ENCODE measurements at places on chromosomes 5 and 9. TPM values are rescaled to one million over a fixed set of nuclear protein-coding genes. Genes with fewer than 3 reads are reported as not detected.
A peak's percentile ranks its signal among the peaks of the same experiment; 100 is the strongest.

INSYN2B gene
- total RNA-seq: not detected

MLLT3 gene
- total RNA-seq: 53.7 TPM

- DNase-seq: no peak
Observed at GRCh38 chr5:169788168-169788567, 151.1 kb downstream of the DOCK2 start.

DNA sequence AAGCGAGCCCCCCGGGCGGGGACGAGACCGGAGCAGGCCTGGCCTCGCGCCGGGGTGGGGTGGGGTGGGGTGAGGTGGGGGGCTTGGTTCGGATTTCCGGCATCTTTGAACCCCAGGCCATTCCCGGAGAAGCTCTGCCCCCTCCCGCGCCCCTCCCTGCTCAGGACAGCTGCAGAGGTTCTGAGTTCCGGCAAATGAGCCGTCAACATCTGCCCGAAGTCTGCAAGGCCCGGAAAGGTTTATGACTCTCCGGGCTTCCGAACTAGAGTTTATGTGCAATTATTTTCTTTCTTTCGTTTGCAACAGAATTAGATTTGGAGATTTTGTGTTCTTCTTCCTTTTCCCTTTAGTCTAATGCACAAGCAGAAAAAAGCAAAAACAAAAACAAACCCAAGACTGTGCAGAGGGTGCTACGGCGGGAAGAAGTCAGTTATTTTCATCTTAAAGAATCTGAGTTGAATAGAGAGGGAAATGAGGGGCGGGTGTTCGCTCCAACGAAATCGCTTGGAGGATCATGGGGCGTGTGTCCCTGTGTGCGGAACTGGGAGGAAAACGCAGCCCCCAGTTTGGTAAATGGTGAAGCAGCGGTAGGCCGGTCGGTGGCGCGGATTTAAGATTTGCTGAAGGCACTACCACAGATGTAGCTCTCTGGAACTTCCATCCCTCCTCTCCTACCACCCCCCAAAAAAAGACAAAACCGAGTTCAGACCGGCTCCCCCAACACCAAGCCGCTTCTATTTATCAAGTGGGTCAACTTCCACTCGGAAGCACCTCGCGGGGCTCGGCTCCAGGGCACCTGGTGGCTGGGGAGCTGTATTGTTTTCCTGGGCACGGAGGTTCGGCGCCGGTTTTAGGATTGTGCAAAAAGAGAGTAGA, 4.8 kb downstream of the LHX2 start:
- DNase-seq: no peak

PCDHGA8 gene
- total RNA-seq: 0.87 TPM

POU5F2 gene
- total RNA-seq: 2.3 TPM

- DNase-seq: peak; percentile 42
Observed at GRCh38 chr9:131744171-131744719, 4.4 kb upstream of the RAPGEF1 start.

GRCh38 chr9:26132746-26133312, 454.6 kb upstream of the TUSC1 start:
- no peak for DNase-seq

ORM2 gene
- 1.0 TPM for total RNA-seq

GRCh38 chr5:103397739-103398581, 139.4 kb downstream of the MACIR start:
- no peak for DNase-seq

DNA sequence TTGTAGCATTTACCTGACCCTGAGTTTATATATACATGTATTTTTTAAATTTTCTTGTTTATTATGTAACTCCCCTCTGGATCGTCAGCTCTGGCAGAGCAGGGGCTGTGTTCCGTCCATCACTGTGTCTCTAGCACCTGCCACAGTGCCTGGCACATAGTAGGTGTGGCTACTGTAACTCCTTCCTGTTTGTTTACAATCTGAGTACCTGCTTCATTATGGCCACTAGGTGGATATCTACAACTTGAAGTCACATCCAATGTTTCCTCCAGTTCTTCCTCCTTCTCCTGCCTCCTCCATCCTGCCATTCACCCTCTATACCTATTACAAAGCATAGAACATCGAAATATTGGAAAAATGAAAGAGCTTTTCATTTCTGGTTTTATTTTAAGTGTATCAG, 14.2 kb upstream of the PPP1R2B start:
- no peak for DNase-seq

LEAP2 gene
- 3.8 TPM for total RNA-seq

DNA sequence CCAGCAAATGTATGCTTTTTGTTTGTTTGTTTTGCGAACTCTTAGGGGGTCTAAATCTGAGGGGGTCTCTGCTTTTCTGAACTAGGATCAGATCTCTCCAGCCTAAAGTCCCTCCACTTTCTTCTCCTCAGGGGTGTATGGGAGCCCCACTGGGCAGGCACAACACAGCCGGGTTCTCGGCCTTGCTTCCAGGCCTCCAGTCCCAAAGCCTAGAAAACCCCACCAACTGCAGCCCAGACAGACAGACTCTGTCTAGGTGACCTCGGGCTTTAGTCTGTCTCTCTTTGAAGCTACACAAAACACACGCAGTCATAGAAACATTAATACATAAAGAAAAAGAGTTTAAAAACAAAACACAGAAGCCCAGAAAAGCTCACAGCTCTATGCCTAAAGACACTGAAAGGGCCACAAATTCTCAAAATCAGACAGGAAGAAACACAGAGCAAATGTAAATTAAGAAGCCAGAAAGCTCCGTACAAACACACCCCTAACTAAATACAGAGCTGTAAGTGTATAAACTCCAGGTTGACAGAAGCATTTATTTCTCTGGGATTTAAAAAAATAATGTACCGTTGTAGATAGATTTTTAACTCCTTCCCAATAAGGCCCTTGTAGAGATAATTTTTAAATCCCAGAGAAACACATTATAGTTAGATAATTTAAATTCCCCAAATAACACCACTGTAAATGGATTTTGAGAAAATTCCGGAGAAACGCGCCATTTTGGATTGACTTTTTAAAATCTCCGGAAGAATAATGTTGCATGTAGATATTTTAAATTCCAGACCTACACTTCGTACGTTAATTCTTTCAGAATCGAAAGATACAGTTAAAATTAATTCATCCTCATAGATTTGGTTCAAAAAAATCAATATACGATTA, 2.0 kb downstream of the PITX1 start:
- DNase-seq: no peak

SLC34A3 gene
- total RNA-seq: not detected

DNA sequence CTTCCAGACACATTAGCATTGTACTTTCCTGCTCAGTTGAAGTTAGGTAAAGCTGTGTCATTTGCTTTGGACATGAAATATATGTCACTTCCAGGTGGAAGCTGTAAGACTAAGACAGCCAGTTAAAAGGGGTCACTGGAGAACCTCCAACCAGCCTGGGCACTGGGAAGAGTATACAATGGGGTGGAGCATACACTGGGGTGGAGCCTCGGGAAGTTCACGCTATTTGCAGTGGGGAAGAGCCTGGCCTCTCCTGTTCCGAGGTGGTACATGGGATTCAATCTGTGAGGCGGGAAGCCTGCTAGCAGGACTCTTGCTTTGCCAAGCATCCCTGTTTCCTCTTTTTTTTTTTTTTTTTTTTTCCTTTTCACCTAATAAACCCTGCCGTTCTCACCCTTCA, 145.3 kb downstream of the TTC39B start:
- no peak for DNase-seq

DNA sequence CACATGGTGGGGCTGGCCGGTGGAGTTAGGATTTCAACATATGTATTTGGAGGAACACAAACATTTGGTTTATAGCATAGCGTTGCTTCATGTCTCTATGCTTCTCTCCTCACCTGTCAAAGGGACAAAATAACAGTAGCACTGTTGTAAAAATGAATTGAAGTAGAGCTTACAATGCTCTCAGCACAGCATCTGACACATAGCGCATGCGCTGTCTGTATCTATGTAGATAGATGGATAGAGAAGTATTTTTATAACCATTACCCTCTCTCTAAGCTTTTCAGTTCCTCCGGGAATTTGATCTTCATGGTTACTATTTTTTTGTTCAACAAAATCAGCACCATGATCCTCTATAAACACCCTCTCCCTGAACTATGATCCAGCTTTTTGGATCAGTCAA, 166.0 kb downstream of the TTLL11 start:
- DNase-seq: no peak

DNA sequence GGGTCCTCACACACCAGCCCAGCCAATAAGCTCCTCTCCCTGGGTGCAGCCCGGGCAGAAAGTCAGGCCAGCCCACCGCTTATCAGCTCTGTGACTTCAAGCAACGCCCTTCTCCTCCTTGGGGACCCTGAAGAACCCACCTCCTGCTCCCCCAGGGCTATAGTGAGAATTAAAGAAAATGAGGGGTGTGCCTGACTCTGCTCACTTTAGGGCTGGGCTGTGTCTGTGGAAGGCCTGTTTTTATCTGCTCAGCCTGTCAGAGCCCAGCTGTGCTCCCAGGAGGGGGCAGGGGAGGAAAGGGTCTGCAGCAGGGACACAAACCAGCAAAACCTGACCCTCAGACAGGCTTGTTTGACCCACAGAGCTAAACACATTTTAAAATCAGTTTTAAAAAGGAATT, 3.9 kb downstream of the GPRIN1 start:
- DNase-seq: no peak

- DNase-seq: no peak
Observed at GRCh38 chr9:68446836-68447235, 90.4 kb downstream of the PGM5 start.

DNA sequence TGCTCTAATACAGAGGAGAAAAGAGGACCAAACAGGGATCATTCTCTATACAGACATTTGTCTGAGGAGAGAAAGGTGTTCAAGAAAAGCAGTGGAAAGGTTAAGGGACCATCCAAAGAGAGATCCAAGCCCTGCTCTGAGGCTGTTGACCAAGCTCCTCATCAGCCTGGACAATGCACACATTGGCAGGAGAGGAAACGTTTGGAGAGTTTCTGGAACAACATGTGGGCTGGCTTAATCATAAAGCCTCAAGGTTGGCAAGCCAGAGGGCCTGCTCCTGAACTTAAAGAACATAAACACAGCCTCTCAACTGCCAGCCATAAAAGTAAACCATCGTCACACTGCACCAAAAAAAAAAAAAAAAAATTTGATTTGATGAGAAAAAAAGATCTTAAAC, 184.4 kb upstream of the SLC12A2 start:
- DNase-seq: no peak

GRCh38 chr5:96868603-96869371, 7.5 kb upstream of the ERAP2 start:
- DNase-seq: no peak
